Activated T-cell treated with anti-CD3 and anti-CD28 coated beads, Interleukin-2, amount 50 U/mL, for 72 hours (primary cell): ENCODE measurements at places on chromosomes 7 and 10. TPM values are rescaled to one million over a fixed set of nuclear protein-coding genes. Genes with fewer than 3 reads are reported as not detected.

The ZNF425 gene
- total RNA-seq, result 3.6 TPM

GRCh38 chr7:116138202-116138801, 72.0 kb upstream of the TES start:
- H3K27me3 ChIP-seq, result no peaks in the 10 kb centered on the region
- no peaks in the 10 kb centered on the region for H3K4me1 ChIP-seq
- no peaks in the 10 kb centered on the region for H3K36me3 ChIP-seq
- no peak overlapping the region for H3K4me3 ChIP-seq

The TMEM213 gene
- total RNA-seq, result 0.39 TPM

DNA sequence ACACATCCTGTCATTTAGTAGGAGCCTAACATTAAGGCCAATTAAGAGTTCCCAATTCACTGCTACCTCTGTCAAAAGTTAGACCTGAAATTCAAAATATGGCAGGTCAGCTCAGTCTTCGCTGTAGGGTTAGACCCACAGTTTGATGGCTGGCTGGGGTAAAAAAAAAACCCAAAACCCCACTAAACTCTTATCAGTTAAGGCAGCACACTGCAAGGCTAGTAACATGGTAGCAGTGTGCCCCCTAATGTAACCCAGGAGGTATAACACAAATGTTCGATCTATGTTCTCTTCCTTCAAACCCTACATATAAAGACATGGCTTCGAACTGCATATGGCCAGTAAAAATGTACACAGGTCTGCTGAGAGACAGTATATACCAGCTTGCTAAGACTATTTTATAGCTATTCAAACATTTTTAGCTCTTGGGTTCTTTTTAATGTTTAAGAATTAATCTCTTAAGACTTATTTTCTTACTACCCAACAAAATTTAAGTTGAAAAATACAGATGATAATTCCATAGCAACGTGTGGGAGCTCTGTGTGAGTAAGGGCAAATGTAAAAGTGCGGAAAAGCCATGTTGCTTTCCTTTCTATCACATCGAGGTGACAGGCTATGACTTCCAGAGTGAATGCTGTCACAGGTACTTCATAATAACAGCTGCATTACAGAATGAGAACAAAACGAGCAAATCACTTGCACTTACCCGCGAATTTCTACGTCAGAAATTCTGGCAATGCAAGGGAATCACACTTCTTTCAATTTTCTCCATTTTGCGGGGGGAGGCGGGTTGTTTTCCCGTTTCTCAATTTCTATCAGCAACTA, 168.4 kb upstream of the IMMP2L start:
- H3K4me3 ChIP-seq, result no peak overlapping the region
- no peaks in the 10 kb centered on the region for H3K36me3 ChIP-seq
- H3K27me3 ChIP-seq, result no peaks in the 10 kb centered on the region
- peak; percentile 16 for DNase-seq
- H3K4me1 ChIP-seq, result no peaks in the 10 kb centered on the region
- H3K27ac ChIP-seq, result no peak overlapping the region

DNA sequence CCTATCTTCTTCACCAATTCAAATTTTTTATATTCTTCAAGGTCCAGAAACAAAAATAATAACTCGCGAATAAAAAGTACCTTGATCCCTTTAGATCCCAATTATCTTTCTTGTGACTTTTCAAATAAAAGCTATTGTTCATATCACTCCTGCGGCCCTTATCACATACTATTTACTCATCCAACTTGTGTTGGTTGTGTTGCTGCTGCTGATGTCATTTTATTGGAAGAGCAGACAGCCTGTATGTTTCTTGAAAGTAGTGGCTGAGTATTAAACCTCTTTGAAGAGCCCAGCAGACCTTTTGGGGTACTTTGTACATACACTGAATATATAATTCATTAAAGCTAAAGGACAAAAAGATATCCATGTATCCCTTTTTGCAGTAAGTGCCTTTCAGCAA, 231.7 kb downstream of the CTNNA3 start:
- no peak for DNase-seq
- no peaks in the 10 kb centered on the region for H3K27me3 ChIP-seq
- H3K4me3 ChIP-seq, result no peak overlapping the region
- no peaks in the 10 kb centered on the region for H3K4me1 ChIP-seq
- H3K27ac ChIP-seq, result no peak overlapping the region
- no peaks in the 10 kb centered on the region for H3K36me3 ChIP-seq

The NRBF2 gene
- total RNA-seq, result 30.1 TPM
